NCI-H2081 treated with DMSO at 0.1 percent for 48 hours (cell line): ENCODE measurements at places on chromosomes 7 and 10.

GRCh38 chr7:45088821-45089340 lies at the start of gene NACAD:
TSS of gene NACAD (minus strand) at chr7:45088969. CDS start at chr7:45088894, 75 bp downstream.
- no peak for DNase-seq

DNA sequence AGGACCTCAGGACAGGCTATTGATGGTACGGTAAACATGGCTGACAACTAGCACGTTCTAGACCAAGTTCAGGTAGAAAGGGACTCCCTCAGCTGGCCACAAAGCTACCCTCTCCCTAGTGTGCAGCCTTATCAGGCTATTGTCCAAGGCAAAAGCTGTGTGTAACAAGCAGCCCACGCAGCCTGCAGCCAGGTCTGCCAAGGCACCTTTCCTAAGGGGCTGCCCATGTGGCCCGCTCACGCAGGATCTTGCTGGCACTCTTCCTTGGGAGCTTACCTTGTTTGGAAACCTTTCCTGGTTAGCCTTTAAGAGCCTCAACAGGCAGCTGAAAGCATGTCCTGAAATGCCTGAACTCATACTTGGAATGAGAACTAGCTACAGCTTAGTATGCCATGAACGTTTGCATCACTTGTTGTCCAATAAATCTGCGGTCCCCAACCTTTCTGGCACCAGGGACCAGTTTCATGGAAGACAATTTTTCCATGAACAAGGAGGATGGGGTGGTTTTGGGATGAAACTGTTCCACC lies 51.7 kb downstream of the SYPL1 start:
- DNase-seq = no peak

- DNase-seq = no peak
These were observed 85.4 kb downstream of the THSD7A start for GRCh38 chr7:11746591-11746990.

DNA sequence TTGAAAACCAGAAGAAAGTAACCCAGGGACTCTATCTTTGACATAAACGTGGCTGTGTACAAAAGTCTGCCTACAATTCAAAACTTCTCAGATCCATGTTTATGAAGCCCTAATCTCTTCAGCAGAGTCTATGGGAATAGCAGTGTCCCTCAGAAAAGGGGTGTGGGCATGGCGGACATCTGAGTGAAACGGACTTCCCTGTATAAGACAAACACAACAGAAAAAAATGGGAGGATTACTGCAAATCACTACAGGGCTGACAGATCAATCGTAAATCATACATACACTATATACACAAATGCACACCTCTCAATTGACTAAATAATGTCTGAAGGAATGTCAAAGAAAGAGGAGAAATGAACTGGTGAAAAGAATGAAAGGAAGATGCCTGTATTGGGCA lies 114.0 kb downstream of the ATE1 start:
- no peak for DNase-seq

GRCh38 chr10:70462349-70462984 lies 16.1 kb upstream of the PALD1 start:
- peak; percentile 52 for DNase-seq

DNA sequence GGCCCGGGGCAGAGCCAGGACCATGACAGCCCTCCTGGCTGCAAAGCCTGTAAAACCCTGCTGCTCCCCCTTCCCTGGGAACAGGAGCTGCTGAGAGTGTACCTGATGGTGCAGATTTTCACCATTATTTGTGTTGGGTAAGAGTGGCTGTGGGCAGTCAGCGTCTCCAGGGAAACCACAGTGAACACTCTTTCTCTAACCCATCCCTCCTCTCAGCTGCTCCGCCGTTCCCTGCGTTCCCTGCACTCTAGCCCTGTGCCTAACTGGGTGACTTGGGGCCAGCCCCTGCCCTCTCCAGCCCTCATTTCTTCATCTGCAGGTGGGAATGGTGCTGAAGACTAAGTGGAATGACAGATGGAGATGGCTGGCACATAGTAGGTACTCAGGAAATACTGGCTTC lies 75.9 kb upstream of the PCBD1 start:
- no peak for DNase-seq

DNA sequence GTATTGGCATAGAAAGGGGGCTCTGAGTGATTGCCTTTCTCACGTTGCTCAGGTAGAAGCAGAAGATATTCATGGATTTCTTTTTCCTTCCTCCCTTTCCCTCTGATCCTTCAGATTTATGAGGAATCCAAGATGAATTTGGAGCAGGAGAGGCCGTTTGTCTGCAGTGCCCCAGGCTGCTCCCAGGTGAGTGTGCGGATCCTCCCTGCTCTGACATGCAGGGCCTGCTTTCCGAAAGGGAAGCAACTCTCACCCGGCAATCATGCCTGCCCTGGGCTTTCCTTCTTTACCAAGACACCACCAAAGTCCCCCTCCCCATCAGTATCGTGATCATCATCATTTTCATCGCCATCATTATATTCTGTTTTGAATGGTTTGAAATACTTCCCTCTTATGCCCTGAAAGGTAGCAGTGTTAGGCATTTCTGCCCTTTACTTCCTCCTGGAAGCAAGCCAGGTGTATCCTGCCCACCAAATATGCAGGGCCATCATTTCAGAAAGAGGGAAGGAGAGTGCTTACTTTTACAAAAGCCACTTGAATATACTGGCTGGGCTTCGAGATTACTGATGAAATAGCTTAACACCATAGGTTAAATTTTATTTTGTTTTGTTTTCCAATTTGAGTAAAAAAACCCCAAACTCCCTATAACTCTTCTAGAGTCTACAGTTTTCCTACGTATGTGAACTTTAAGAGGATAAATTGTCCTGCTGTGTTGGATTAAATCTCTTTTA lies 75.9 kb downstream of the CREB5 start:
- DNase-seq = no peak

DNA sequence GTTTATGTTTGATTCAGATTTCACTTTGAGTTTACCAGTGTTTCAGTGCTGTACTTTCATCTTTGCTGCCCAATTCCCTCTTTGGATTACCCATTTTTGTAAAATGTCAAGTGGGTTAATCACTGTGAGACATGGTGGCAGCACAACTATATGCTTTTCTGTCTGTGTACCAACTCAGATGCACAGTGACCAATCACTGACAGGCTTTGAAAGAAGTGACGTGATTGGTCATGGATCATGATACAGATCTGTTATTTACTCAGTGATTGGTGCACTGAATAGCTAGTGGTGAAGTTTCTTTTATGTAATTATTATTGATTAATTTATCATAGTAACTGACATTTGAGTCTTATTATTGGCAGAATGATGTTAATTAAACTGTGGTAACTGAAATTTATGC lies 126.9 kb downstream of the SDK1 start:
- no peak for DNase-seq

DNA sequence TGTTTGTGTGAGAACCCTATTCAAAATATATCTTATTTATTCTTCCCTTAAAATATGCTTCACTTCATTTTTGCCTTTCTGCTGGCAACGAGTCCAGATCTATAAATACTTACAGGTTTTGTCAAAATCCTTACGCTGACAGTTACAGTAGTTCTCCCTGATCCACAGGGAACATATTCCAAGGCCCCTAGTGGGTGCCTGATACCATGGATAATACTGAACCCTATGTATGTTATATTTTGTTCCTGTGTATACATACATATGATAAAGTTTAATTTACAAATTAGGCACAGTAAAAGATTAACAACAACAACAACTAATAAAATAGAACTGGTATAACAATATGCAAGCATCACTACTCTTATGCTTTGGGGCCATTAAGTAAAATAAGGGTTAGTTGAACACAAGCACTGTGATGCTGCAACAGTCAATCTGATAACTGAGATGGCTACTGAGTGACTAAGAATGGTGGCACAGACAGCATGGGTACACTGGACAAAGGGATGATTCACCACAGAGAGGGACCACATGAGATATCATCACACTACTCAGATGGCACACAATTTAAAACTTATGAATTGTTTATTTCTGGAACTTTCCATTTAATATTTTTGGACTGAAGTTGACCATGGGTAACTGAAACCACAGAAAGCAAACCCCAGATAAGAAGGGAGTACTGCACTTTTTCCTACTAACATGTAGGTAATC lies 29.4 kb upstream of the PCGF5 start:
- no peak for DNase-seq
